ENCODE measurements at places on chromosomes 16 and 17.

- DNase-seq: no peak
These were observed 195.5 kb downstream of the COPRS start for GRCh38 chr17:31663576-31663975.

DNA sequence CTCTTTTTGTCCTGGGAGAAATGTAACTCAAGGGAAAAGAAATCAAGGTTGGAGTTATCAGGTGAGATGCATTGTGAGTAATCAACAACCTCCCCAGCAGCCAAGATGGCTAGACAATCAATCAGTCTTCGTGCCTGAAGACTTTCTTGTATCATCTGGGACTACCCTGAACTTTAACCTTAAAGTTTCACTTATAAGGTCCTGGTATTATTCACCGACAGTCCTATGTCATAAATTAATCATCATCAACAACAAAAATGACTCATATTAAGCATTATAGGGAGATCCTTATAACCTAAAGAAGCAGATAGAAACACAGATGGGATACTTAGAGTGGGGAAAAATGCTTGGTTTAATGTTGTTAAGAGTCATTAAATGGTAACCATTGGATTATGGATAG, 7.7 kb upstream of the TEKT3 start:
- DNase-seq: no peak

DNA sequence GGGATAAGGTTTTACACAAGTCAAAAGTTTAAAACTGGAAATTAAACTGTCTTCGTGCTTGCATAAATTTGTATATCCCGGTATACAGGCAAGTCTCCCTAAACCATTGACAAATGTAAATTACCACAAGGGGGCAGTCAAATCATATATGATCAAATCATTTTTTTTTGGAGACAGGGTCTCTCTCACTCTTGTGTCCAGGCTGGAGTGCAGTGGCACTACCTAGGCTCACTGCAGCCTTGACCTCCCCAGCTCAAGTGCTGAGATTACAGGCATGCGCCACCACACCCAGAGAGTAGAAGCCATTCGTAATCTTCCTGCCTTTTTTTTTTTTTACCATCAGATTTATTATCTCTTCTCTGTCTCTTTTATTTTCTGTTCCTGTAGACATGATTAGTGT, 18.5 kb downstream of the TOP2A start:
- no peak for DNase-seq

DNA sequence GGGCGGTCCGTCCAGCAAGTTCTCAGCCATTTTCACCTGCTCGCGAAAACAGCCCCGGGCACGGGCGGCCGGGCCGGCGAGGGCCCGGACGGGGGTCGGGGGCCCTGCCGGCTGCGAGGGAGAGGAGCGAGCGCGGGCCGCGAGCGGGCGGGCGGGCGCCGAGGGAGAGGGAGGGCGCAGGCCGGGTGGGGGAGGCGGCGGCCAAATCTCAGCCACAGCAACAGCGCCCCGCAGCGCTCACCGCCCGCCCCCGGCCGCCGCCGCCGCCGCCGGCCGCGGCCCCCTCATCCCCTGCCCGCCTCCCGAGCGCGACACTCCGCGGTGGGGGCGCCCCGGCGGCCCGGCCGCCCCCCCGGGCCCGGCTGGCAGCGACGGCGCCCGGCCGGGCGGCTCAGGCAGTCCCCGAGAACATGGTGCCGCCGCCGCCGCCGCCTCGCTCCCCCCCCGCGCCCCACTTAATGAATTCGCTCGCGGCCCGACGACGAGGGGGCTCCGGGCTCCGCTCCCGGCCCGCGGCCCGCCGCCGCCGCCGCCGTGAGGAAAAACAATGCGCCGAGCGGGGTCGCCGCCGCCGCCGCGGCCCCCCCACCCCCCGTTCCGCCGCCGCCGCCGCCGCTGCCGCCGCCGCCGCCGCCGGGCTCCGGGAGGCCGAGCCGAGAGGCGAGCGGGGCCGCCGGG, 487 bp downstream of the CREBBP start:
- peak; percentile 52 for DNase-seq

DNA sequence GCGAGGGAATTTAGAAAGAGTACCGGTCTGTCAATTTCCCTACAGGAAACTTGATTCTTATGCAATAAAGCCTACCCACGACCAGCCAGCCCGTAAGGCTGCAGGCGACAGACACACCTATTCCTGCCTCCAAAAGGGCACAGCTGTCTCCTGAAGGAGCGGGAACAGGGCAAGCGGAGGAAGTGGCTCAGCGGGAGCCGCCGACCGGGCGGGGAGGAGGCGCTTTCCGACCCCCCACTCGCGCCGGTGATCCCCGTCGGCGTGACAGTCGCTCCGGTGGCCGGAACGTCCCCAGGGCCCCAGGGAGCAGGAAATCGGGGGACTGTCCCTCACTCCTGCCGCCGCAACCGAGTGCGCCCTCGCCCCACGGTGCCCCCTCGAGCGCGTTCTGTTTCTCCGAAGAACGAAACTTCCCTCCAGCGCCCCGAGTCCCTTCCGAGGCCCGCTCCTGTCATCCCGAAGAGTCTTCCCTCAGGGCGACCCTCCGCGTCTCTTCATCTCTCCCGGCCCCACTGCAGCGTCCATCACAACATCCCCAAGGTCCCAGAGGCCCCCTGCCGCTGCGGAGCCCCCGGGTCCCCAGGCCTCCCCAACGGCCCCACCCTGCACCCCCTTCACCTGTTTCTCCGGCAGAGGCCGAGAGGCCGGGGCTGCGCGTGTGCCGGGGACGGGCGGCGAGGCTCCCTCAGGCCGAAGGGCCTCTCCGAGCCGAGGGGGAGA, 421 bp downstream of the STAT3 start:
- DNase-seq: no peak

- no peak for DNase-seq
These were observed 5.9 kb downstream of the ADAD2 start for GRCh38 chr16:84196727-84197394.

- DNase-seq: no peak
These were observed 65.8 kb downstream of the SNX11 start for GRCh38 chr17:48173191-48173984.

DNA sequence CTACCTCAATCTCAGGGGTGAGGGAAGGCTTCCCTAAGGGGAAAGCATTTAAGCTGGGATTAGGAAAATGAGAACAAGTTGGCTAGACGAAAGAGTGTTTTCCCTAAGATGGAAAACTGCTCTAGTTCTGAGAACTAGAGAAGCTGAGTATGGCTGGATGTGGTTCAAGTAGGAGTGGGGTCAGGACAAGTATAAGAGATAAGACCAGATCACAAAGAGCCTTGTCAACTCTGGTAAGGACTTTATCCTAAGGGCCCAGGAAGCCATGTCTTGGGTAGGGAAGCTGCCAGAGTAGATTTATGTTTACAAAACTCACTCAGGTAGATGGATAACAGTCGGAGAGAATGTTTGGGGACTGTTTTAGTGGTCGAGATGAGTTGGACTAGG, 1.7 kb downstream of the ANKS4B start:
- DNase-seq: no peak

- DNase-seq: no peak
These were observed 223.2 kb downstream of the C16orf78 start for GRCh38 chr16:49596648-49597291.

- no peak for DNase-seq
These were observed 756 bp upstream of the MVP start for GRCh38 chr16:29819506-29819905.

- no peak for DNase-seq
These were observed 379.8 kb downstream of the UTP18 start for GRCh38 chr17:51640108-51640622.

- DNase-seq: no peak
These were observed 16.6 kb upstream of the INPP5K start for GRCh38 chr17:1532836-1533602.

DNA sequence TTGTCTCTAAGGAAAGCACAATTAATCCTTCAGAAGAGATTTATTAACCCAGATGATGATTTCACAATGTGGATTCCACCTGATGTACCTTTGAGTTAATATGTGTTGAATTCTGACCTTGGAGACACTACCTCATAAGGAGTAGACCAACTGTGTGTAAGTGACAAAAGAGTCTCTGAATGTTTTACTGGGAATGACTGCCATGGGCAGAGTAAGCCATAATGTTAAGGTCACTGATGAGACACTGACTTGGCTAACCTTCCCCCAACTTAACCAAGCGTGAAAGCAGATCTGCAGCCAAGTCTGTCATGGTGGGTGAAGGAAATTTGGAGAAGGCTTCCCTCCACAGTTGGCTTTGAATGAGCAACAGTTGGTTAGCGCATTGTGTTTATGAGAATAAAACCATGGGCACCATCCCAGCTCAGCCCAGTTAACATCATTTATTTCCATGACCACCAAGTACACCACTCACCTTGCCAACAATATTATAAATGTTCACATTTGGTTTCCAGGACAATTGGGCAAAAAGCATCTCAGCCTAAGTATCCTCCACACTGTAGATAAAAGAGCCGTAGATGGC, 618.5 kb downstream of the KCNJ2 start:
- DNase-seq: no peak

Data from stimulated activated CD8-positive, alpha-beta memory T cell treated with anti-CD3 and anti-CD28 coated beads, Interleukin-4, amount 100 ng/mL, for 4 hours (primary cell).